Stimulated activated CD4-positive, alpha-beta T cell treated with anti-CD3 and anti-CD28 coated beads, Interleukin-1b, Interleukin-23, amount 100 ng/mL, for 1 hour (primary cell): ENCODE measurements at places on chromosomes 11 and 22.

GRCh38 chr11:122394313-122394712, 261.2 kb upstream of the UBASH3B start:
- DNase-seq, result no peak

DNA sequence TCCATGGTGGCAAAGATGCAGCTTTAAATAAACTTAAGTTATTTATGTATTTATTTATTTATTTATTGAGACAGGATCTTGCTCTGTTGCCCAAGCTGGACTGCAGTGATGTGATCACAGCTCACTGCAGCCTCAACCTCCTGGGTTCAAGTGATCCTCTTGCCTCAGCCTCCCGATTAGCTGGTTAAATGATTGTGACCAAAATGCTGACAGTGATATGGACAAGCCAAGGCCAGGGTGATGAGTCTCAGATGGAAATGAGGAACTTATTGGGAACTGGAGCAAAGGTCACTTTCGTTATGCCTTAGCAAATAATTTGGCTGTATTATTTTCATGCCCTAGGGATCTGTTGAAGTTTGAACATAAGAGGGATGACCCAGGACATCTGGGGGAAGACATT, 9.3 kb upstream of the LRP5 start:
- no peak for DNase-seq

DNA sequence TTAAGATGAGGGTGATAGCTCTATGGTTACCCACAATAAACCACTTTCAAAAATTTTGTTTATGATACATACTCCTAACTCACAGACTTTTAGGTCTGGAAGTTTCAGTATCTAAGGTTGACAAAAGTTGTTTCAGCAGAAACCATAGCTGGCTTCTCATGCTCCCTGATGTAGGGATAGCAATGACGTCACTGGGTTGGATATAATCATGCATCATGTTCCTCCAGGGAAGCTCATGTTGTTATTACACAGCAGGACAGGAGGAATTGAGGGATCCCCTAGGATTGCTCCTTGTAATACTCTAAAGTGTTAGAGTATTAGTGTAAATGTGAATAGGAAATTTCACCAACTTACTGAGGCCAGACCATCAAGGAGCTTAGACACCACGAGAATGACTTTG, 23.6 kb downstream of the APOL3 start:
- no peak for DNase-seq

- no peak for DNase-seq
Measured at GRCh38 chr22:35349368-35349703, 31.6 kb upstream of the HMOX1 start.

DNA sequence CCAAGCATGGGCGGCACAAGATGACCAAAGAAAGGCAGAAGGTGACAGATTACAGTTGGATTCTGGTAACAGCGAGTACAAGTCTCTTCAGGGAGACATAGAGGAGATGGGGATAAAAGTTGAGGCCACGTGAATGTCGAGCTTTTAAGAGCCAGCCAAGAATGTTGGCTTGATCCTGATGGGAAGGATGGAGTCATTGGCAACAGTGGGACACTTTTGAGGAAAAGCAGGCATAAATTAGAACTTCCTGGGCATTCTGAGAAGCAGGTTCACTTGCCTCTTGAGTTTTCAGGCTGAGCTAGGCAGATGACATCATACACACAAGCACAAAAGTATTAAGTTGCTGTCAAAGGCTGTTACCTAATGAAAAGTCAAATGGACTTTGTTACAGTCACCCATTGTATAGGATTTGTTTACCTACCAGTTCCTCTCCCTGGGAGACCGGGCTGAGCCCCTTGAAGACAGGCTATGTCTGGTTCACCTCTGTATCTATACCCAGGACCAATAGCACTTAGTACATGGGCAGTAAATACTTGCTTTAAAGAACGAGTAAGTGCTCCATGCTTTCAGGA, 41.1 kb downstream of the TNRC6B start:
- DNase-seq, result no peak

DNA sequence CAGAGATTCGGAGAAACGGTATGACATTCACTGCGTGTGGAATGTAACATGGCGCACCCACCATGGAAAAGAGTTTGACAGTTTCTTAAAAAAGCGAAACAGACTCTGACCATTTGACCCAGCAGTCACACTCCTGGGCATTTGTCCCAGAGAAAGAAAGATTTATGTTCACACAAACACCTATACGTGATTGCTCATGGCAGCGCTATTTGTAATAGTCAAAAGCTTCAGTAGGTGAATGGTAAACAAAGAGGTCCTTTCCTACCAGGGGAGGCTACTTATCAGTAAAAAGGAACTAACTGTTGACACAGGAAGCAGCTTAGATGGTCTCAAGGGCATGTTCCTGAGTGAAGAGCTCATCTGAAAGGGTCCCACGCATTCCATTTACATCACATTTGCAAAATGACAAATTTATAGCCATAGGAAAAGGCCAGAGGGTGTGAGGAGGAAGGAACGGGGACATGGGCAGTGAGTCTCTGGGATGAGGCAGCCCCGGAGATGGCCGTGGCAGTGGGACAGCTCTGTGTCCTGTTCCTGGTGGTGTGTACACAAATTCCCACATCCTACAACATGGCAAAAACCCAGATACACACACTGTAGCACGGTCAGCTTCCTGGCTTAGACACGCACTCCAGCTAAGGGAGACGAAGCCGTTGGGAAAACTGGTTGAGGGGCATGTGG, 14.6 kb upstream of the KRTAP5-6 start:
- no peak for DNase-seq

GRCh38 chr22:23984430-23984829, 4.5 kb downstream of the GSTT2 start:
- peak; percentile 37 for DNase-seq

GRCh38 chr22:46373921-46374662, 38.6 kb downstream of the TRMU start:
- no peak for DNase-seq

GRCh38 chr22:37326726-37327125, 44.4 kb downstream of the CYTH4 start:
- DNase-seq, result no peak

GRCh38 chr22:38700789-38701628, at the start of gene JOSD1:
Gene JOSD1, minus strand, starts transcription at chr22:38700943. Its CDS starts 956 bp downstream, at chr22:38699987.
- peak; percentile 95 for DNase-seq

DNA sequence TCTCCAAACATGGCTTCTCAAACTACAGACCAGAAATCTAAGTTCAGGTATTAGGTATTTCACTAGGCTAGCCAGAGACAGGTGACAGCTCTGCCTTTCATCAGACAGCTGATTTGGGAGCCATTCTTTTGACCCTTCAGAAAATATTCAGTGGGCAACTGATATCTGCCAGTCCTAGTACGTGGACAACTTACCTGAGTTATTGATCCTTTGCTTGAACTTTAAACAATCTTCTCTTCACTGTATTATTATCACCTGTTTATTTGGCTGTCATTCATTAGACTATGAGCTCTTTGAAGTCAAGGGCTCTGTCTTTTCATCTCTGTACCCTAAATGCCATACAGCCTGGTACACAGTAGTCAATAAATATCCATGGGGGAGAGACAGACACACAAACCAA, 17.2 kb downstream of the TRIM66 start:
- no peak for DNase-seq

- no peak for DNase-seq
Measured at GRCh38 chr22:35484651-35485556, 55.7 kb upstream of the RASD2 start.

DNA sequence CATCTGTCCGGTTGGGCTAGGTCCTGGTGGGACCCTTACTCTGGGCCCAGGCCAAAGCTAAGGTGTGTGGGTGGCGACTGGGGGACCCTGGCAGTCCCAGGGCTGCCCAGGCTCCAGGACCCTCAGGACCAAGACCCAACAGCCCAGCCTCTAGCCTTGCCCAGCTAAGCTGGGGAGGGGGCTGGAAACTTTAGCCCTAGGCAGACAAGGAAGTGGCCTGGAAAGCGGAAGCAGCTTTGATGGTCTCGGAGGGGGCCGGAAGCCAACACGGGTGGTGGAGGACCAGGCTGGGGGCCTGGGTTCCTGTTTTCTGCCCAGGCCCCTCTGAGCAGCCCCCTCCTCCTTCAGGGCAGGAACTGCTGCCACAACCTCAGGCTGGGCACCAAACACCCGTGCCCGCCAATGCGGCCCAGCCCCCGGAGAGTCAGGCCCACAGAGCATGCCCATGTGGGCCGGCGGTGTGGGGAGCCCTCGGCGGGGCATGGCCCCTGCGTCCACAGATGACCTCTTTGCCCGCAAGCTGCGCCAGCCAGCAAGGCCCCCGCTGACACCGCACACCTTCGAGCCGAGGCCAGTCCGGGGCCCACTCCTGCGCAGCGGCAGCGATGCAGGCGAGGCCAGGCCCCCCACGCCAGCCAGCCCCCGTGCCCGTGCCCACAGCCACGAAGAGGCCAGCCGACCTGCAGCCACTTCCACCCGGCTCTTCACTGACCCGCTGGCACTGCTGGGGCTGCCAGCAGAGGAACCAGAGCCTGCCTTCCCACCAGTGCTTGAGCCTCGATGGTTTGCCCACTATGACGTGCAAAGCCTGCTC, 2.8 kb downstream of the SIPA1 start:
- no peak for DNase-seq

GRCh38 chr11:109892321-109892794, 200.8 kb upstream of the ZC3H12C start:
- DNase-seq, result no peak

- no peak for DNase-seq
Measured at GRCh38 chr11:72589802-72590761, 84.1 kb downstream of the PDE2A start.

DNA sequence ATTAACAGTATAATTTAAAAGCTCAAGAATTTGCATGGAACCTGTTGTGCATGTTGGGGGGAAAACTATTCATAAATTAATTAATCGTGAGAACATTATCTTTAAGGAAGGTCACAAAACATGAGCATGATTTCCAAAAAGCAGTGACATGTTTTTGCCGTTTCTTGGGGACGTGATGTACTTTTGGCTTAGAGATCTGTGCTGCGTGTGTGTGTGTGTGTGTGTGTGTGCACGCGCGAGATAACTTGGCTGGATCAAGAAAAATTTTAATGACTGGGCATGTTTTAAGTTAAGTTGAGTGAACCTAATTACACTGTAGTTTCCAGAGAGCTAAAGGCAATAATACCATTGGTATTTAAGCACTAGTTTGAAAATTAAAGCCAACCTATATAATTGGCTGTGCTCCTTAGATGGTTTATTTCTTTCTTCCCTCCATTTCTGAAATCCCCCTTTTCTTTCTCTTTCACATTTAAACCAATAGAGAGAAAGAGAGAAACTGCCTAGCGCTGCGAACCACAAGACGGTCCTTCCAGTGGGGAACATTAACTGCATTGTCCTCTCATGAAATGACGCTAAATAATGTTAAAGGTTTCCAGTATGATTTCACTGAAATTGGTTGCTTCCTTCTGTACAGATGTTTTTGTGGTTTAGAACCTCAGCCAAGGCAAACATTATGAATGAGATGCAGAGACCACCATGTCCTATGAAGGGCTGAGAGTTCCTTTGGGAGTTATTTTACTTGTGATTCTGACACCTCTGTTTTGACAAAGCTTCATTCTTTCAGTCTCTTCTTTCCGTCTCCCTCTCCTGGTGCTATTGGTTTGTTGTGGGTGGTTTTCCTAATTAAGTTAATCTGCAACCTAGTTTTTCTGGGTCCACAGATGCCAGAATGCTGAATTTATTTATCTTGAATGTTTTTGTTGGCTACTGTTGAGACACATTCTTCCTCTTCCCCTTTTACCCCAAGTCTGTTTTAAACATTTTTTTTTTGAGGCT, 51.7 kb downstream of the ZBTB16 start:
- no peak for DNase-seq

DNA sequence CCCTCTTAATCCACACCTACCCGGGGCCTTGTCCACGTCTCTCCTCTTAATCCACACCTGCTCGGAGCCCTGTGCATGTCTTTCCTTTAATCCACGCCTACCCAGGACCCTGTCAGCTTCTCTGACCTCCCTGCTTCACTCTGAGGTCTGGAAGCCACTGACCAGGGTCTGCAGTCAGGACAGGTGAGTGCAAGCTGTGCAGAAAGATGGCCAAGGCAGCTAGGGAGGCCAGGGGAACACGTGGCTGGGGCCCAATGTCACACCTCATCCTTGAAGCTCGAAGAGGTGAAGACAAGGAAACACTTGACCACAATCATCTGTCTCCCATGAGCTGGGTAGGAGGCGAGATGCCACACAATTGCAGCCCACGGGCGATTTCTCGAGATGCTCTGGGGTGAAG, 1516.9 kb downstream of the BRD1 start:
- DNase-seq, result no peak
